ENCODE measurements at places on chromosomes 16 and 17.

GRCh38 chr17:76314392-76315227 lies 6.5 kb upstream of the QRICH2 start:
- DNase-seq: no peak

GRCh38 chr17:61619493-61619892 lies 28.5 kb upstream of the NACA2 start:
- DNase-seq: peak; percentile 10

GRCh38 chr17:42233156-42233555 lies 38.9 kb upstream of the GHDC start:
- no peak for DNase-seq

GRCh38 chr17:69246726-69247375 lies 18.2 kb upstream of the ABCA10 start:
- peak; percentile 30 for DNase-seq

GRCh38 chr17:60145006-60145935 lies 4.5 kb upstream of the CA4 start:
- DNase-seq: no peak

DNA sequence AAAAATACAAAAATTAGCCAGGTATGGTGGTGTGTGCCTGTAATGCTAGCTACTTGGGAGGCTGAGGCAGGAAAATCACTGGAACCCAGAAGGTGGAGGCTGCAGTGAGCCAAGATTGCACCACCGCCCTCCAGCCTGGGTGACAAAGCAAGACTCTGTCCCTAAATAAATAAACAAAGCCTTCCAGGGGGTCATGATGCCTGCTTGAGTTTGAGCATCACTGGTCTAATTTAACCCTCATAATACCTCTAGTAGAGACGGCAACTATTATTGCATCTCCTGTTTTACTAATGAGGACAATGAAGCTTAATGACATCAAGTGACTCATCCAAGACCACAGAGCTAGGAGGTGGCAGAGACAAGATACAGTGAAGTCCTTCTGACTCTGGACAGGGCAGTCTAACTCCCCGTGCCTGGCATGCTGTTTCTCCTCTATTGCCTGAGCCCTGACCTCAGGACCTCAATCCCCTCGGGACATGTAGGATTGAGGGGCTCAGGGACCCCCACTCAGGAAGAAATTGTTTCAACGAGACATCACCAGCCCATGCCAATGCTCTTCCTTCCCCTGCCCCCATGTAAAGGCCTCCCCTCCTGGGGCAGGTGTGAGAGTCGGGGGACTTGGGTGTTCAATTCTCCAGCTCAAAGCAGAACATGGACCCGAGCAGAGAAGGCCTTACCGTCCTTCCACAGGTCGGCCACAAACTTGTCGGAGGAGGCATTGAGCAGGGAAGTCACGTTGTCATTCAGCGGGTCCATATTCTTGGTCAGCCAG lies 102.9 kb downstream of the NDE1 start:
- no peak for DNase-seq

- no peak for DNase-seq
These were observed 13.0 kb downstream of the SARM1 start for GRCh38 chr17:28384281-28385036.

- DNase-seq: no peak
These were observed 1.5 kb upstream of the NEURL4 start for GRCh38 chr17:7330638-7331015.

DNA sequence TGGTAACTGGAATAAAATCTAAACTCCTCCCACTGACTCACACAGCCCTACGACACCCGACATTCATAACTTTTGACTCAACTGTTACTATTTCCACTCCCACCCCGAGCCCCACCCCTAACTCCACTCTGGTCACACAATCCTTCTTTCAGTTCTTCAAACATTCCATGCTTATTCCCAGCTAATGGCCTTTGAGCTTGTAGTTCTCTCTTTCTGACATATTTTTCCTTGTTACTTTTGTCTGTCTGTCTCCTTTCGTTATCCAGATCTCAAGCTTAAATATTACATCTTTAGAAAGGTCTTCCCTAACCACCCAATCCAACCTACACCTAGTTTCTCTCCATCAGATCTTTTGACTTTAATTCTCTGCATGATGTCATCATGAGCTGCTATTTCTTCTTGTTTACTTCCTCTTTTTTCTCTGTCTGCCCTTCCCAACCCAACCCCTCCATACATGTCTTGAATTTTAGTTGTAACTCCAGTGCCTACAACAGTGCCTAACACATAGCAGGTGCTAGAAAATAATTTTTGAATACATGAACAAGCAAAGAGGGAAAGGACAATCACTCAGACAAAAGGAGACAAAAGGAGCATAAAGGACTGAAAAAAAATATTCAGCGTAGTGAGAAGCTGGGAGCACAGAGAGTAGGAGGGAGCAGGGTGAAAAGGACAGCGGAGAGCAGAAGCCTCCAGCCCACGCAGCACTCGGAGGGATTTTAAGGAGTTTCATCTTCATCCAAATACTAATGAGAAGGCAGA lies 65.2 kb upstream of the SMIM36 start:
- DNase-seq: peak; percentile 16

DNA sequence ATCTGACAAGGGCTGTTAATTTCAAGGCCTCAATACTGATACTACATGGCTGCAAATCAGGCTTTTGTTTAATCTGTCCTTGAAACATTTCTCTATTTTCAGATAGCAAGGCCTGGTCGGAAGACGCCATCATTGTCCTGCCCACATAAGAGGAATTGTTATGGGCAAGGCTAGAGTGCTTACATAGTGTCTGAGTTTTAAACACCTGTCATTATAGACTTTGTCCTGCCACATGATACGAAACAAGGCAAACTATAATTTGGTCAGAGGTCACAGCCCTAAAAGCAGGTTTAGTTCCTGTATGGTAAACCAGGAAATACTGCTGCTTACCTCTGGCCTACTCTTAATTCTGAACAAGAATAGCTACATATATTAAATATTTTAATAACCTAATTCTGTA lies 104.4 kb downstream of the SSH2 start:
- DNase-seq: no peak

DNA sequence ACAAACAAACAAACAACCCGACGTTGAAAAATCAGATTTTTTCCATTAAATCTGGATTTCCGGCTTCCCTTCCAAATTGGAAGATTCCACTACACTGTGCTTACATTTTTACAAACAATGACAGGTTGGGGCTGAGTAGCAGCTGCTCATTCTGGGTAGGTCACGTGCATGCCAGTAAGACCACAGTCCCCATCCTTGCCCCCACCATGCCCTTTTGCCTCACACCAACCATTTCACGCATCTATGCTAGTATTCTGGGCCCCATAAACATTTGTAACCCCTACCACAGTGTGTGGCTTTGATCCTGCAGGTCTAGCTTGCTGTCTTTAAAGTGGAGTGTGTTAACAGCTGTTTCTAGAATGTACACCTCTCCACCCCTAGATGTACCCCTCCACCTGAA lies 366.1 kb downstream of the XYLT1 start:
- no peak for DNase-seq

- no peak for DNase-seq
These were observed 259.4 kb downstream of the CDH13 start for GRCh38 chr16:82886146-82886545.

DNA sequence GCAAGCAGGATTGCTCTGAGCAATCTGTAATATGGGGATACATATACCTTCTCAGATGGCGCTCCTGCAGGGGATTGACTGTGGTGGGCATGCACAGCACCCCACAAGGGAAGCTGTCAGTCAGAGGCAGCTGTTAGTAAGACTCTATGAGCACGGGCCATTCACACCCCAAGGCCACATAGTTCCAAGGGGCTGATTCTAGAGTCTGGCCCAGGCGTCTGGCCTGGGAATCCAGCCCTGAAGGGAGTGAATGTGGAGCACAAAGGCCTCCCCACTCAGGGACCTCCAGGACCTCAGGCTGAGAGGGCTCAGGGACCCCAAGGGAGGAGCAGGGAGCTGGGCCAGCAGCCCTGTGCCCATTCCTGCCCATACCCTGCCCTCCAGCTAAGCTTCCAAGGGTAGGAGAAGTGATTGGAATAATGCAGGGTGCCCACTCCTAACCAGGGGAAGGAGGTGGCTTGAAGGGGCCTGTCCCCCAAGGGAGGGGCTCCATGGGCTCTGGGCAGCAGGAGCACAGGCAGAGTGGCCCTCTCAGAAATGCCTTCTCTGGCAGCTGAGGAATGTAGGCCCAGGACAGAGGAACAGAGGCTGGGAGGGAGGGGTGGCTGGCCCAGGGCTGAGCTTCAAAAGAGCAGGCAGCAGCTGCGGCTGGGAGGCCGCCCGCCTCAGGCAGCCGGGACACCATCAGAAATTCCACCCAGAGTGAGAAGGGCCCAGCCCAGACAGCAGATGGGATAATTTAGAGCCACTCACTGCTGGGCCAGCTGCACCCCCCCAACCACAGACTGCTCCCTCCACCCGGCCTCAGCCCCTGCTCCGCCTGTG lies 48.9 kb upstream of the MRPS23 start:
- peak; percentile 97 for DNase-seq

GRCh38 chr17:21214777-21215541 lies 998 bp upstream of the TMEM11 start:
- peak; percentile 84 for DNase-seq

- no peak for DNase-seq
These were observed 274.0 kb downstream of the PARN start for GRCh38 chr16:14356064-14356463.

DNA sequence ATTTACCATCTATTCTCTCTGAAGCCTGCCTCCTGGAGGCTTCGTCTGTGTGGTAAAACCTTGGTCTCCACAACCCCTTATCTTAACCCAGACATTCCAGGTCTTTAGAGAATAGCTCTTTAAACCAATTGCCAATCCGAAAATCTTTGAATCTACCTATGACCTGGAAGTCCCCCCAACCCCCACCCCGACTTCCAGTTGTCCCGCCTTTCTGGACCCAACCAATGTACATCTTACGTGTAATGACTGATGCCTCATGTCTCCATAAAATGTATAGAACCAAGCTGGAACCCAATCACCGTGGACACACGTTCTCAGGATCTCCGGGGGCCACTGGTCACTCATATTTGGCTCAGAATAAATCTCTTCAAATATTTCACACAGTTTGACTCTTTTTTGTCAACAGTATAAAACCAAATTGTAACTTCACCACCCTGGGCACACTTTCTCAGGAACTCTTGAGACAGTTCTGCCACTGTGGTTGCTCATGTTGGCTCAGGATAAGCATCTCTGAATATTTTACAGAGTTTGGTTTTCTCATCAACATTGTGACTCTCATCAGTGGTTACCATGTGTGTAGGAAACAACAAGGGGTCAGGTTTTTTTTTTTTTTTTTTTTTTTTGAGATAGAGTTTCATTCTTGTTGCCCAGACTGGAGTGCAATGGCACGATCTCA lies 18.1 kb upstream of the DNAH17 start:
- DNase-seq: peak; percentile 36

DNA sequence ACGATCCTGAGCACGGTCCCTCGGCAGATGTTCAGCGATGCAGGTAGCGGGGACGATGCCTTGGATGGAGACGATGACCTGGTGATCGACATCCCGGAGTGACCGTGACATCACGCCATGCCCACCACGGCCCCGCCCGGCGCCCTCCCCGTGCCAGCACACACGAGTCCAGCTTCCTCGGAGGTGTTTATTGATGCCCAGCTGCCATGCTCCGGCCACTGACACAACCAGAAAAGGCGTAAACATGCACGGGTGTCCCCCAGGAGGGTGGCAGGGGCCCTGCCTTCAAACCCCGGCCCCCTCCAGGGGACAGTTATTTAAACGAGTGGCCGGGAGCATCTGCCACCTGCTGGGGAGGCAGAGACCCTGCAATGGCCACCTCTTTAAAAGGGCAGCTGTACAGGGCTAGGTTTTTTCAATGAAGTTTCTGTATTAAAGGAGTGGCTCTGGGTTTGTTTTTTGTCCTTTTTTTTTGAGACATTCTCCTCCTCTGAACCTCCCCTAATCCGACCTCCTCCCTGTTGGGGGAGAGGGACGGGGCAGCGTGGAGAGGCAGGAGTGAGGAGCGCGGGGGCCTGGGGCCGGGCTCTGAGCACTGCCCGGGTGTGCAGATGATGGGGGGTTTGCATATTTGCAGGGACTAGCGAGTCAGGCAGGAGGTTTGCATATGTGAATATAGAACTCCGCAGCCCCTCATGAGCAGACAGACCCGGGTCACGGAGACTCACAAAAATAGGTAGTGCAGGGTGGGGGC lies 5.3 kb downstream of the DOC2A start:
- DNase-seq: peak; percentile 48

DNA sequence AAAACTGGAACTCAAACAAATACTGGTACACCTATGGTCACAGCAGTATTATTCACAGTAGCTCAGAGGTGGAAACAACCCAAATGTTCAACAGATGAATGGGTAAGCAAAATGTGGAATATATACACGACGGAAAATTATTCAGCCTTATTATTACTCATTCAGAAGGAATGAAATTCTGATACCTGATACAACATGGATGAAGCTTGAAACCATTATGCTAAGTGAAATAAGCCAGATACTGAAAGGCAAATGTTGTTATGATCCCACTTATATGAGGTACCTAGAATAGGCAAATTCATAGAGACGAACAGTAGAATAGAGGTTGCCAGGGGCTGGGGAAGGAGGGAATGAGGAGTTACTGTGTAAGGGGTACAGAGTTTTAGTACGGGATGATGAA lies 27.1 kb upstream of the MYLK3 start:
- no peak for DNase-seq

DNA sequence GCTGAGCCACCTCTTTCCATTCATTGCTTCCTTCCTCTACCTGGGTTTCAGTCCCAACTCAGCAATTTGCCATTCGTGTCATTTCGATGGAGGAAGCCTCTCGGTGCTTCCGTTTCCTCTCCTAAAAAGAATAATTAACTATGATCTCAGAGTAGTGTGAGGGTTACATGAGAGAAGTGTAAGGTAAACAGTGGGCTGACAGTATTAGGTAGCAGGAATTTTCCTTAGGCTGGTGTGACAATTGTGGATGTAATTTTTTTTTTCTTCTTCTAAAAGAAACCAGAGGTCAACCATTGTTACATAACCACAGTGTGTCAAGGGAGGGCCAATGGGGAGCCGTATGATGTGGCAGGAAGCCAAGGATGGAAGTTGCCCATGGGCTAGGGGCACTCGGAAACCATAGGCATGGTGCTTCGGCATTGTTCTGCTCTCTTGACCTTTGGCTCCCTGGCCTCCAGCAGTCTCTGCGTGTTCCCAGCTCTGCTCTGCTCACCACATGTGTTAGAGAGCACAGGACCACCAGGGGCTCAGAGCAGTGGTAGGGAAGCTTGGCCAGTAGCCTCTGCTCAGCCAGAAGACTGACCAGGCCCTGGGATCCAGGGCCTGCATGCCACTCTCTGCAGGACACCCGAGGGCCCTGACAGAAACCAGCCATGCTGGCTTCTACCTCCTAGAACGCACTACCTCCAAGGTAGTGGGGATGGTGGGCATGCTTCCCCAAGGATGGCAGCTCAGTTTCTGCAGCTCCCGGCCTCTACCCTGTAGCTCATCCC lies 2.0 kb upstream of the TOP2A start:
- no peak for DNase-seq

- DNase-seq: no peak
These were observed 334.8 kb upstream of the HSBP1 start for GRCh38 chr16:83472776-83473501.

- DNase-seq: no peak
These were observed 129.1 kb downstream of the FTO start for GRCh38 chr16:53832896-53833544.

- peak; percentile 23 for DNase-seq
These were observed 107.9 kb upstream of the EEF2KMT start for GRCh38 chr16:5205361-5206040.

GRCh38 chr16:7317982-7318381 lies 14.7 kb upstream of the RBFOX1 start:
- DNase-seq: no peak

Measured in mesendoderm (in vitro differentiated cells).